ENCODE measurements at places on chromosomes 2 and 18.

- DNase-seq = no peak
Observed at GRCh38 chr2:62474176-62474575, 31.8 kb downstream of the TMEM17 start.

GRCh38 chr2:62320657-62321357, 124.9 kb downstream of the B3GNT2 start:
- no peak for DNase-seq

- no peak for DNase-seq
Observed at GRCh38 chr18:34411952-34412351, 187.2 kb upstream of the NOL4 start.

DNA sequence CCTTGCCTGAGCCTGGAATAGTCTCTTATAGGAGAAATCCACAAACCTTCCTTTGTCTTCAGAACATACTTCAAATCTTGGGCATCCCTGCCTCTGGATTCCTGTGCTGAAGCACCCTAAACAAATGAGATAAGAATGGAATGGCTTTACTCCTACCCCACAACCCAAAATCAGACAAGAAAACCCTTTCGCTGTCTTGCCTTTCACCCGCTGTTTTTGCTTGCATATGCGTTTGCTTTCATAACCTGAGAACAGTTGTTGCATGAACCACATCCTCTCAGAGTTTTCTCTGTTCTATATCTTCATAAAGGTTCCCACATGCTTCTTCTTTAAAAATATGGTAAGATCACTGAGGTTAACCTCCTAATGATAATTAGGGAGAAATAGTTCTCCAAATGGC, 132.1 kb upstream of the MAP3K20 start:
- no peak for DNase-seq

DNA sequence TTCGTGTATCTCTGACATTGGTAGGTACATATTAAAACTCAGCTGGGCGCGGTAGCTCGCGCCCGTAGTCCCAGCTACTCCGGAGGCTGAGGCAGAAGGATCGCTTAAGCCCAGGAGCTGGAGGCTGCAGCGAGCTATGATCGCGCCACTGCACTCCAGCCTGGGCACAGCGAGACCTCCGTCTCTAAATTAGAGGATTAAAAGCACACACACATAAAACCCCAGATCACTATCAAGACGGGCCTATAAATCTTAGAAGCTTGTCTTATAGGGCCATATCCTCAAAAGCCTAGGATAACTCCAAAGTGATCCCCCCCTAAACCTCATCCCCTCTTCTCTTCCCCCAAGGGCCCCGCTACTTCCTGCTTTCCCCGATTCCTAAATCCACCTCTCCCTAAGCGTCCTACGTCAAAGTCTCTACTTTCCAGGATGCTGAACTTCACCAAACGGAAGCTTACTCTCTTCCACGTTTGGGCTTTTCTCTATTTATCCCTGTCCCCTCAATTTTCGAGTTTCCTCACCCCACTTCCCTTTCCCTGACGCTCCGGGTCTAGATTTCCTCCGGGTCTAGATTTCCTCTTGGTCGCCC, 707 bp downstream of the KRCC1 start:
- no peak for DNase-seq

- DNase-seq = peak; percentile 22
Observed at GRCh38 chr2:218781691-218782527, at the start of gene CYP27A1. Gene CYP27A1, plus strand, starts transcription at chr2:218782147. Its CDS starts 36 bp downstream, at chr2:218782183.

- DNase-seq = no peak
Observed at GRCh38 chr2:224217962-224218347, 178.9 kb upstream of the SERPINE2 start.

DNA sequence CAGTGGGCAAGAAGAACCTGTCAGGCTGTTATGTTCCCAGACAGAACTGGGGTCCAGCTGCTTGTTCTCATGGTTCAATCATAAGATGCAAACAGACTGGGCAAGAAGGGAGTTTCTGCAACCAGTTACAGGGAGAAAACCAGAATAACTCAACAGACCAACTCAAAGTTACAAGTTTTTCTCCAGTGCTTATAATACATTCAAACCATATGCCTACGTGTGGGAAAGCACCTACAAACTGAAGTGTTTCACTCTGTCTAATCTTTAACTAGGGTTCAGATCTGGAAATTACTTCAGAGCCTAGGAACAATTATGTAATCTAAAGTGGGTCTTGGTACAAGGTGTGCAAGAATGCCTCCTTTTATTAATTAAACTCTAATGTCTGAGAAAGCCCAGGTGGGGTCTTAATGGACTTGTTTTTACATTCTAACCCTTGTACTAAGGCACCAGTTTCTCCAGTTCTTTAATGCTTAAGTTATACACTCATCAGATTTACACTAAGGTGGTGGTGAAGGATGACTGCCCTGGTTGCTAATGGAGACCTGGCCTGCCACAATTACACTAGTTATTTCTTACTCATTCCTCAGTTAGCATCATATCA, 951.9 kb downstream of the TSN start:
- no peak for DNase-seq

- DNase-seq = no peak
Observed at GRCh38 chr2:182066400-182067087, 80.9 kb downstream of the PPP1R1C start.

GRCh38 chr2:144708626-144709025, 188.7 kb upstream of the ZEB2 start:
- no peak for DNase-seq

DNA sequence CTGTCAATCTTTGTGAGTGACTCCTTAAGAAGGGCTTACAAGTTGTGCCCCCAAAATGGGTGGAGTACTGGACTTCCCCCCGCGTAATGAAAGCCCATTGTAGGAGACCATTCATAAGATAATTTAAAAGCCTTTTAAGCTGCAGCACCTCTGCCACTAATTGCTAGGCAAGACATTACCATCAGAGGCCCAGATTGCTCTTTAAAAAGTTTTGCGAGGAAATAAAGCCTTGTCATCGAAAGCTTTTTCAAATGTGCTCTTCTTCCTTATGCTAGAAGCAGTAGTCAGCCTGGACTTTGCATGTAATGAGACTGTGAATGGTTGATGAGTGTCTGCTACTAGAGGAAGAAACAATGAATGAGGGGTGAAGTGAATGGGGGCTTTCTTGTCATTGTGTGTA, 345.3 kb upstream of the CDH2 start:
- DNase-seq = no peak

DNA sequence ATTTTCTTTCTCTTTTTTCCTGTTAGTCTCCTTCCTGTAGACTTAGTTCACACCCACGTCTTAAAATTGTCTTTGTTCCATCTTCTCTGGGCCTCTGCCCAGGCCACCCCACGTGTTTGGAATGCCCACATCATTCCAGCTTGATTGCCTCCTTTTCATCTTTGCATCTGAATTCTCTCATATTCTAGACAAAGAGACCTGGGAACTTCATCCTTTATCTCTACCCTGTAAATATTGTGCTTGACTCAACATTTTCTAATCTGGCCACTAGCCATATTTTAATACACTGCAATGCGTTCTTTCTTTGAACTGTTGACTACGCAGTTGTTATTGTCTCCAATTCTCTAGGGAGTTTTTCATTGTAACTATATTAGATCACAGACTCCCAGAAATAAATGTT, 187.5 kb upstream of the NRXN1 start:
- no peak for DNase-seq

GRCh38 chr2:130307850-130308249, 34.8 kb upstream of the IMP4 start:
- no peak for DNase-seq

Data from BE2C (cell line).